ENCODE measurements at places on chromosomes 4 and X. TPM values are rescaled to one million over a fixed set of nuclear protein-coding genes. Genes with fewer than 3 reads are reported as not detected.

CYSLTR1 gene
- 12.9 TPM for total RNA-seq

ATOH1 gene
- total RNA-seq = not detected

SSX2B gene
- not detected for total RNA-seq

PCDH19 gene
- 6.9 TPM for total RNA-seq

RGS12 gene
- 51.6 TPM for total RNA-seq

MAGEB17 gene
- total RNA-seq = not detected

CCKAR gene
- 0.26 TPM for total RNA-seq

NIPAL1 gene
- total RNA-seq = 13.7 TPM

PRRG3 gene
- 15.2 TPM for total RNA-seq

PPP1R2C gene
- not detected for total RNA-seq

HOPX gene
- total RNA-seq = 45.9 TPM

IGSF1 gene
- 0.63 TPM for total RNA-seq

CT45A2 gene
- total RNA-seq = not detected

CCNQ gene
- 11.8 TPM for total RNA-seq

SLC25A14 gene
- 14.1 TPM for total RNA-seq

AMELX gene
- total RNA-seq = not detected

CENPVL2 gene
- not detected for total RNA-seq

ETDA gene
- not detected for total RNA-seq

VCX2 gene
- not detected for total RNA-seq

NLRP2B gene
- total RNA-seq = not detected

COX7B2 gene
- not detected for total RNA-seq

ERVMER34-1 gene
- 1.5 TPM for total RNA-seq

GAB3 gene
- 8.0 TPM for total RNA-seq

CXorf49 gene
- not detected for total RNA-seq

MAGEB2 gene
- not detected for total RNA-seq

UGT2B11 gene
- total RNA-seq = not detected

MAGEC2 gene
- not detected for total RNA-seq

MSMO1 gene
- total RNA-seq = 126 TPM

SGMS2 gene
- 36.6 TPM for total RNA-seq

CT47B1 gene
- total RNA-seq = not detected

Data from urinary bladder (tissue), 4 donors.